Thyroid gland (tissue), 4 donors: ENCODE measurements at places on chromosomes 3 and 15. TPM values are rescaled to one million over a fixed set of nuclear protein-coding genes. Genes with fewer than 3 reads are reported as not detected.

GRCh38 chr3:76138921-76139320, 353.6 kb upstream of the ZNF717 start:
- no peaks in the 10 kb centered on the region for H3K36me3 ChIP-seq
- DNase-seq, result no peak
- H3K27ac ChIP-seq, result no peak overlapping the region
- no peaks in the 10 kb centered on the region for H3K4me1 ChIP-seq
- H3K4me3 ChIP-seq, result no peak overlapping the region
- no peaks in the 10 kb centered on the region for H3K27me3 ChIP-seq

LRRC34 gene
- total RNA-seq, result 6.6 TPM

CHRNA3 gene
- 0.27 TPM for total RNA-seq

DNA sequence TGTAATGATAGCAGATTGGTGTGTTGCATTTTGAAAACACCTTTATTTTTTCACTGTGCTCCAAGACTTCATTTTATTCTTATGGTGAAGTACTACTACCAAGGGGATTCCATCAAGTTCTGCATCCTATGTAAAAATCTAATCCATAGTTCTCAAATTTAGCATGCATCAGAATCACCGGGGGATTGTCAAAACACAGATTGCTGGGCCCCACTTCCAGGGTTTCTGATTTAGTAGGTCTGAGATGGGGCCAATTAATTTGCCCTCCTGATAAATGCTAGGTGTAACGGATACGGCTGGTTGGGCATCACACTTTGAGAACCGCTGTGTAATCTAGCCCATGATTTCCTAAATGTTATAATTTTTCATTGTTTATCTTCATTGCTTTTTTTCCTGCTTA, 692 bp downstream of the ZWILCH start:
- H3K36me3 ChIP-seq, result peaks cover 24% of the 10 kb centered on the region
- DNase-seq, result no peak
- no peak overlapping the region for H3K4me3 ChIP-seq
- no peaks in the 10 kb centered on the region for H3K27me3 ChIP-seq

DNA sequence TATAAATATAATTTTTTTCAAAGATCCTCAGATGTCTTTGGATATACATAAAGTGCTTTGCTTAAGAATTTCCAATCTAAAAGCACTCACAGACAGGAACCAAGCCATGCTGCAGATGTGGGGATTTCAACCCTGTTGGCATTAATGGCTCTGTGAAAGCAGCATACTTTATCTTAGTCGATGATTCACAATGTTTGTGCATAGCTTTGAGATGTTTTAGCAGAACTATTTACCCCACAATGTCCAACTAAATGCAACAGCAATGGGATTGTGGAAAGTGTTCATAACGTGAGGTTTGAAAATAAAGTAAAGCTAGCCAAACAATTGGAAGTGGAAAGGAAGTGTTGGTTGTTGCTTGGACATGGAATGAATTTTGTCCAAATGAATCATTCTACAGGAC, 371.4 kb downstream of the SOX2 start:
- H3K4me1 ChIP-seq, result no peaks in the 10 kb centered on the region
- no peak overlapping the region for H3K4me3 ChIP-seq
- no peak overlapping the region for H3K27ac ChIP-seq
- no peak for DNase-seq

CCR1 gene
- 0.98 TPM for total RNA-seq
